ENCODE measurements at places on chromosomes 11 and 22.

DNA sequence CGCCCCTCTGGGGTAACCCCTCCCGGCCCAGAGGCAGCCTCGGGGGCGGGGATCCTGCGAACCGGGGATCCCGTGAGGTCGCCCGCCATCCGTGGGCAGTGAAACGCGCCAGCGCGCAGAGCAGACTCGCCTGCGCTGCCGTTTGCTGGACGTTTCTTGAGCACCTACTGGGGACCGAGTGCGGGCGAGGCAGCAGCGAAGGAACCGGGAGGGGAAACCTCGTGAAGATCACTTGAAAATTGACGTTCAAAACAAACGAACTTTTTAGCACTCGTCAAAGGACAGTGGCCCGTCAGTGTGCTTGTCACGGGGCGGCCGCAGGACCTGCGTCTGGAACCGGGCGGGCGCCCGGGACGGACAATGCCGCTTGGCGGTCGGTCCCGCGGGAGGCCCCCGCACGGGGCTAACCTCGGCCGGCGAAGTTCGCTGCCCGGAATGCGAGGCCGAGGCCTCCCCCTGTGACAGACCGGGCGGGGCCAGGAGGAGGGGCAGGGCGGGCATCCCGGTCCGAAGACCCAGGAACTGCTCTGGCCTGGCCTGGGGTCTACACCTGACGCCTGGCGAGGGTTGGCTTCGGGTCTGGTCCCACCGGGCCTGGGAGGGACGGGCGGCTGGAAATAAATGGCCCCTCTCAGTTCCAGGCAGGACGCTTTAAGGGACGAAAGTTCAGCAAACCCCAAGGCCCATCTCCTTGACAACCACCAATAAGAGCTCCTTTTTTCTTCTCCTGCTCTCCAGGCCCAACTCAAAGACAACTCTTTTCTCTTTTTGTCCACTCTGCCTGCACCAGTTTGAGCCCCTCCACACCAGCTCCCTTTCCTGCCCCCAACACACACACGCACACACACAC lies 723 bp upstream of the SCUBE1 start:
- DNase-seq, result no peak

DNA sequence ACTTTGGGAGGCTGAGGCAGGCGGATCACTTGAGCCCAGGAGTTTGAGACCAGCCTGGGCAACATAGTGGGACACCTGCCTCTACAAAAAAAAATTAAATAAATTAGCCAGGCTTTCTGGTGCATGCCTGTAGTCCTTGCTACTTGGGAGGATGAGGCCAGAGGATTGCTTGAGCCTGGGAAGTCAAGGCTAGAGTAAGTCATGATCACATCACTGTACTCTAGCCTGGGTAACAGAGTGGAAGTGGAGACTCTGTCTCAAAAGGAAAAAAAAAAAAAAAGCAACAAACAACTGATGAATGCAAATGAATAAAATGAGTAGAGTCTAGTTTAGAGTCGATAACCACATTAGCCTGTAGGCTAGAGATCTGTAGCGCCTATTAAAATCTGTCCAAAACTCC lies 3.9 kb upstream of the BCL2L13 start:
- no peak for DNase-seq

GRCh38 chr11:75896843-75897419 lies 81.9 kb downstream of the UVRAG start:
- no peak for DNase-seq

GRCh38 chr11:118441770-118442275 lies 5.5 kb downstream of the KMT2A start:
- no peak for DNase-seq

GRCh38 chr11:58914821-58915543 lies 24.3 kb upstream of the GLYATL1 start:
- no peak for DNase-seq

GRCh38 chr11:78806214-78807004 lies 231.7 kb upstream of the NARS2 start:
- DNase-seq, result no peak

GRCh38 chr22:22748297-22748743 lies 103.9 kb downstream of the GGTLC2 start:
- DNase-seq, result peak; percentile 15

- DNase-seq, result no peak
Observed at GRCh38 chr11:70265341-70265740, 5.1 kb upstream of the PPFIA1 start.

- DNase-seq, result no peak
Observed at GRCh38 chr11:57330029-57330428, 5.3 kb upstream of the TNKS1BP1 start.

- DNase-seq, result no peak
Observed at GRCh38 chr11:69984457-69985261, 93.5 kb upstream of the ANO1 start.

DNA sequence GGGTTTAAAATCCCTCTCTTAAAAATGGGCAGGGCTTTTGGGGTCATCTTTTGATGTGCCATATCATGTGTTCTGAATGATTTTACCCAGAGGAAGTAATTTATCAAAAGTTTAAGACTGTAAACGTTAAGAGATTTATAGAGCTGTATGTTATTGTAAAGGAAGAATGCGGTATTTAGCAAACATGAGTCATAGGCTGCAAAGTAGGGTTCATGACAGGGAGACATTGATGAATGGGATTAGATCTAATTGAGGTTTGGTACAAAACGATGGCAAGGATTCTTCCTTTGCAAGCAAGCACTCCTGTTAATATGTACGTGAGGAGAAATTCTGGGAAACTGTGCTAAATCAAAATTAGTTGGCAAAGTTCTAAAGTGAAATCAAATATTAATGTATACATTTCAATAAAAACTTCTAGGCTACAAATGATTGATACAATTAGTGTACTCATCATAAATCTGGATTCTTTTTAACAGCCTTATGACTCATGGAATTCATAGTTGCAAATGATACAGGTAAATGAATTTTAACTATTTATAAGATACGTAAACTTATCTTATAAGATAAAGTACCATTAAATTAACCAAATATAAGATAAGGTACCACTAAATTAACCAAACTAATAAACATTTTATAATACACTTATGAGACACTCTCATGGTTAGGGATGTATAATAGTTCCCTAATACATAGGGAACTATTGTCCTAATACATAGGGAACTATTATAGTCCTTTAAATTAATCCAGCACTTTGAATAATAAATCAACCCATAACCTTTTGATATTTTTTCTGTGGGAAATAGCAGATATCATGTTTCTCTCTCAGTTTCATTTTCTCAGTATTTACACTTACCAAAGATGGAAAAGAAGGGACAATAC lies 58.4 kb downstream of the KIF18A start:
- DNase-seq, result no peak
